Fibroblast of the aortic adventitia (primary cell): ENCODE measurements at places on chromosomes 1 and 21.

- no peak for DNase-seq
Measured at GRCh38 chr1:156154317-156154749, 948 bp downstream of the SEMA4A start.

DNA sequence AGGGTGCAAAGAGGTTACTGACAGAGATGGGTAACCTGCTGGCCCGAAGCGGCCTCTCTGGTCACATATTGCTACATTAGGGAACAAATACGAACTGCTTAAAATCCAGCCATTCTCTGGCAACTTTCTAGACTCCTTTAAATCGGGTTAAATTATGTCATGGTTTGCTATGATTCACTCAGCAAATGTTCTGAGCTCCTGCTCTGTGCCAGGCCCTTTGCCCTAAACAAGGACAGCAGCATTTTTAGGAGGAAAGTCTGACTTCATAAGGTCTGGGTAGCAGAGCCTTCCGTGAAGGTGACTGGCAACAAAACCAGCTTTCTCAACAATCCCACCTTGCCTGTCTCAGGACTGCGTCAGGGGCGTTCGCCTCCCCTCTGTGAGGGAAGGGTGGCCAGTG lies 15.4 kb downstream of the ZP4 start:
- no peak for DNase-seq

DNA sequence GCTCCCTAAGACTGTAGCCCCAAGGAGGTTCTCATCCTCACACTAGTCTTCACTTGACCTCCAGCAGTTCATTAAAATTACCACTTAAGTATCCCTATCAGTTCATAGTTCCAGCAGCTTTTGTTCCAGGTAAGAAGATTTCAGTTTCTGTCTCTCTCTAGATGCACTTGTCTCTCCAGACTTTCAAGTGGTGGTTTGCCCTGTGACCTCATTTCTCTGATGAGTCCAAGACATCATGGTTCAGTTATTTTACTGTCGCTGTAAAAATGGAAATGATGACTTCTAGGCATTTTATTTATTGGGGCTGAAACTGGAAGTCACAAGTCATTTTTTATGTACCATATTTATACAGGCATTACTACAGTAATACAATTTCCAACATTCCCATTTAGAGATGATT lies 17.9 kb upstream of the RGS18 start:
- DNase-seq = no peak

DNA sequence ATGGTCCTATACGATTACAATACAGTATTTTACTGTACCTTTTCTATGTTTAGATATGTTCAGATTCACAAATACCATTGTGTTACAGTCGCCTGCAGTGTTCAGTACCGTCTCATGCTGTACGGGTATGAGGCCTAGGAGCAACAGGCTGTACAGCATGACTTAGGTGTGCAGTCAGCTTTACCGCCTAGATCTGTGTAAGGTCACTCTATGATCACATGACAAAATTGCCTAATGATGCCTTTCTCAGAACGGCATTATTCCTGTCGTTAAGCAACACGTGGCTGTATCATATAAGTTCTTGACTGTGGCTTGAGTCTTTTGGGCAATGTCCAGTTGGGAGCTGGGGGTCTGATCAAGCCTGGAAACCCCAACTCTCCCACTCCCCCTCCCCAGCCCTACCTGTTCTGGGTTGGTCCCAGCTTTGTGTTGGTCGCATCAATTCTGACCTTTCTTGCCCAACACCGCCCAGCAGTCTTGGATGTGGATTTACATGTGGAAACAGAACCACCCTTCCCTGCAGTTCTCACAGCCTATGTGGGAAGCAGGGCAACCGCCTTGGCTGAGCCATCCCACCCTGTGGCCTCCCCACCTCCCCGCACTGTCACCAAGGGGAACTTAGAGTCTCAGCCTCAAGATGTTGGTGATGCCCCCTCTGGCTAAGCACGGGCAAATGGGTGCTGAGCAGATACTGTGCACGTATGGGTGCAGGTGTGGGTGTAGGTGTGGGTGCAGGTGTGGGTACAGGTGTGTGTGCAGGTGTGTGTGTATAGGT lies 80.2 kb upstream of the ACTL8 start:
- no peak for DNase-seq

- DNase-seq = no peak
Measured at GRCh38 chr1:195332102-195332501, 1276.1 kb downstream of the KCNT2 start.

DNA sequence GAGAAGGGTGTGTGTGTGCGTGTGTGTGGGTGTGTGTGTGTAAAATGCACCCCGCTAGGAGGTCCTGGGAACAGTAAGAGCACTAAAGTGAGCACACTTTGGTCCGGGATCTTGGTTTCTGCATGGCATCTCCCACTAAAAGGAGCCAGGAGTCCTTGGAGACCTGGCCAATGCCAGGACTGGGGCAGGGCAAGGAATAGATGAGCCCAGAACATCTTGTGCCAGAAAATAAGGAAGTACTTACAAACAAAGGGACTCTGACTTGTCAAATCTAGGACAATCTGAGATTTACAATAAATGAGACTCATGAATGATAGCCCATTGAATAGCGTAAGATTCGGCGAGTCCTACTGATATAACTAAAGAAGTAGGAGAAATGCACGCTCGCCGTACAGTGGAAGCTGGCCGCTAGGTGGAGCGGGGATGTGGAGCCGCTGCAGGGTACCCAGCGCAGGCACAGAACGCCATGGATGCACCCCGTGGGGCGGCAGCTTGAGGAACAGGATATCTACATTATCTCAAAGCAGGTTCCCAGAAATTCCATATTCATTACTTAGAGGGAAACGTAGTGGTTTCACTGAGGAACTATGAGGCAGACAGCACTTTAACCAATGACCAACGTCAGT lies 7.1 kb downstream of the SLC37A1 start:
- no peak for DNase-seq

DNA sequence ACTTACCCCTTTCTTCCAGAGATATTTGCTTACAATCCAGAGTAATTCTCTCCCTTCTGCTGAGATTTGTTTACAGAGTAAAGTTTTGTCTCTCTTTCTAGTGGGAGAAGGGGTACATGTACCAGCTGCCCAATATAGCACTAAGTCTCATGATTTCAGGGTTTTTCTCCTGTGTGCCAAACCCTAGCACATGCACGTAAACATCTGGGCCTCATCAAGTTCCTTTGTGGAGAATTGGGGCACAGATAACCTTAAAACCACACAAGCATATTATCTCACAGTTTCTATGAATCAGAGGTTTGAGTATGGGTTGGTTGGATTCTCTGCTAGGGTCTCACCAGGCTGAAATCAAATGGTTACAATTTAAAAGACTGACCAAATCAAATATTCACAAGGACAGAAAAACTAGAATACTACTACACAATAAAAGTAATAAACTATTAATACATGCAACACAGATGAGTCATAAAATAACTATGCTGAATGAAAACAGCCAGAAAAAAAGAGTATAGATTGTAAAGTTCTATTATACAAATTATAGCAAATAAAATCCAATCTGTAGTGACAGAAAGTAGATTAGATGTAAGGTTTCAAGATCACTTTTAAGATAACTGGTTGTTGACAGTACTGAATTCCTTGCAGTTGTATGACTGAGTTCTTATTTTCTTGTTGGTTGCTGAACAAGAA lies 347.4 kb upstream of the PTBP2 start:
- peak; percentile 83 for DNase-seq

- no peak for DNase-seq
Measured at GRCh38 chr1:187654635-187655034, 825.9 kb downstream of the PLA2G4A start.

DNA sequence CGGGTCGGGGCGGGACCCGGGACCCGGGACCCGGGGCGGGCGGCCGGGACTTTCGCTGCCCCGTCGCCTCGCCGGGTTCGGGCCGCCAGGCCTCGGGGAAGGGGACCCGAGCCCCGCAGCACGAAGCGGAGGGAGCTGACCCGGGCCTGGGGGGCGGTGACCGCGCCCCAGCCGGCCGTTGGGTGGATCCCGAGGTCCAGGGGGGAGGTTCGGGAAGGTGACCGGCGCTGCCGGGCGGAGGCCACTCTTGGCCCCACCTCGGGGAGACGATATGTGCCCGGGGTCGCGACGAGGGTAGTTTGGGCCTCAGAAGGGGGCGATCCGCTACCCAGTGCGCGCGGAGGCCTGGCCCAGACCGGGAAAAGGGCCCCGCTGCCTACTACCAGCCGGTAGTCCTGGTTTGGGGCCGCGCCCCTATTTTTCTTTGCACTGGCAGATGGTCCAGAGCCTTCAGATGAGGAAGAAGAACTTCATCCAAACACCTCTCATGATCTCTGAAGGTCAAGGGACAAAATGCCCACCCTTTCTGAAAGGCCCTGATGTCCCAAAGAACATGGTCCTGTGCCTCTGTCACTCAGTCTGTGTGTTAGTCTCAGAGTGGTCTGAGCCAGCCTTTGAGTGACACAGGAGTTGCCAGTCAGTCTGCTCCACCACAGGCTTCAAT lies 766 bp downstream of the AGO4 start:
- DNase-seq = peak; percentile 25

GRCh38 chr1:146019231-146020057 lies 2.1 kb downstream of the HJV start:
- DNase-seq = no peak

DNA sequence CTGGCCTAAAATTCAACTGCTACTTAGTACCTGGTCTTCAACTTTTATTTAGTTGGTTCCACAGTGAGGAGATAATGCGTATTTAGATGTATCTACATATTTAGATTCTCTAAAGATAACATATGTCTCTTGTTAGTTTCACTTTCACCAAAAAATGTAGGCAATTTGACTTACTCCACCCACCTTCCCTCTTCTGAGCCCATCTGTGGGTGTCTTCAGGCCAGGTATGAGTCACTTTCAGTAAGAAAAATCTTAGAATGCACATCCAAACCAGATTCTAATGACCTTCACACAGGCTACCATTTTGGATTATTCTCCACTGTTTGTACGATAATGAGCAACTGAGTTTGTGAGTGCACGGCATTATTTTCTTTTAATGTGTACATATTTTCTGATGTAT lies 501.7 kb downstream of the NEGR1 start:
- no peak for DNase-seq

DNA sequence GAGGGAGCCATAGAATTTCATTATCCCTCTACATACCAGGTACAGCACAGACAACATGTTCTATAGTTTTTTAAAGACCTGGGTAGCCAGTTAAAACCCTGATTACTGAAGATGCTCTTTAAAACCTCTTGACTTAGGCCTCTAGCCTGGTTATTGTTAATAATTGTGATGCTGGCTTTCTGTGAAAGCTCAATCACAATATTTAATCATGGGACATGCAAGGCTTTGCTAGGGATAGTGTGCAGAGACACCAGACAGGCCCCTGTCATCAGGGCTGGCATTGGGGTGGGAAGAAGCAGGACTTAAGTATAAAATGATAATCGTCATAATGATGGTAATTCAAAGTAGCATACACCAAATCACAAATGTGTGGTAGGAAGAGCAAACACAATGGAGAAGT lies 274.4 kb downstream of the PTBP2 start:
- no peak for DNase-seq

DNA sequence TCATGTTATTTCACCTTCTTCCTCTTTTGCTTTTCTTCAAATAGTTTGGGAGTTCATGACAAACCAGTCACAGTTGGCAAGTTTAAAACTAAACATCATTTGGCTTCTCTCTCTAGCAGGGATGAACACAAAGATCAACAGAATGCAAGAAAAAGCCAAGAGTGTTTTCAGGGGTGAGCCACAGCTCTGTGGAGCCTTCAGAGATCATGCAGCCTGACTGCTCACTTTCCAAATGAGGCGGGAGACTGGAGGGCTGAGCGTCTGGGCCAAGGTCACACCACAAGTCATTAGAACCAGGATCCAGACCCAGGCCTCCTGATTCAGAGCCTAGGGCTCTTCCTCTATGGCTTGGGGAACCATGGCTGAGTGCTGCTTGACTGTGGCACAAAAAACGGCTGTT lies 2.7 kb downstream of the DPT start:
- no peak for DNase-seq

DNA sequence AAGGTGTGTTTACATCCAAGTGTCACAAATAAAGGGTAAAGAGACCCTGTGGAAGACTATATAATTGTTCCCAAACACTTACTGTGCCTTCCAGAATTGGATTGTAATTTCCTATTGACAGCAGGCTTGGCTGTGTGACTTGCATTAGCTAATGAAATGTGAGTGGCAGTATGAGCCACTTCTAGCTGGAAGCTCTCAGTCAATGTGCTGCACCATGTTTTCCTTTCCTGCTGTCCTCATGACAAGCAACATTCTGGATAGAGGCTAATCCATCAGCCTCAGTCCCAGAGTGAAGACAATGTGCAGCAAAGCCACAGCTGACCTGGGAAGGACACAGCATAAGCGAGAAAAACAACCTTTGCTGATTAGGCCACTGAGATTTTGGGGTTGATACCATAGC lies 5.9 kb upstream of the FOXJ3 start:
- no peak for DNase-seq

DNA sequence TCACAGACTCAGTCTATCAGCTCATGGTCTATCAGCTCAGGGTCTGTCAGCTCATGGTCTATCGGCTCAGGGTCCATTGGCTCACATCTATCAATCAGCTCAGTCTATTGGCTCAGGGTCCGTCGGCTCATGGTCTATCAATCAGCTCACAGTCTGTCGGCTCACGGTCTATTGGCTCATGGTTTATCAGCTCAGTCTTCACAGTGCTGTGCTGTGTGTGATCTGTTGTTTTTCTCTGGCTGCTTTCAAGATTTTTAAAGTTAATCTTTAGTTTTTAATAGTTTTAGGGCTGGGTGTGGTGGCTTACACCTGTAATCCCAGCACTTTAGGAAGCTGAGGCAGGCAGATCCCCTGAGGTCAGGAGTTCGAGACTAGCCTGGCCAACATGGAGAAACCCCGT lies 14.4 kb downstream of the C1orf159 start:
- no peak for DNase-seq

DNA sequence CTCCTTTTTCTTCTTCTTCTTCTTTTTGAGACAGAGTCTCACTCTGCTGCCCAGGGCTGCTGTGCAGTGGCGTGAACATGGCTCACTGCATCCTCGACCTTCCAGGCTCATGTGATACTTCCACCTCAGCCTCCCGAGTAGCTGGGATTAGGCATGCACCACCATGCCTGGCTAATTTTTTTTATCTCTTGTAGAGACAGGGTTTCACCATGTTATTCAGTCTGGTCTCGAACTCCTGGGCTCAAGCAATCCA lies 13.0 kb upstream of the PADI1 start:
- no peak for DNase-seq
